Endothelial cell of umbilical vein (primary cell): ENCODE measurements at places on chromosomes 7 and 10. TPM values are rescaled to one million over a fixed set of nuclear protein-coding genes. Genes with fewer than 3 reads are reported as not detected.

DNA2 gene
- total RNA-seq, result 18.1 and 18.2 TPM in 2 replicates

IRF5 gene
- total RNA-seq, result 0.31 and 1.5 TPM in 2 replicates

CDHR3 gene
- total RNA-seq, result 2.3 and 3.9 TPM in 2 replicates

TMEM236 gene
- 0.24 TPM in 1 of 2 replicates, not detected in the other for total RNA-seq

CCT6A gene
- total RNA-seq, result 210 and 221 TPM in 2 replicates

CLCN1 gene
- not detected in 2 replicates for total RNA-seq

PGAM2 gene
- total RNA-seq, result not detected in 2 replicates

ANXA8 gene
- not detected in 2 replicates for total RNA-seq

CCL24 gene
- total RNA-seq, result not detected in 2 replicates

CDNF gene
- 0.58 and 0.99 TPM in 2 replicates for total RNA-seq

GNG11 gene
- 208 and 215 TPM in 2 replicates for total RNA-seq

DNAJC30 gene
- 10.4 and 11.9 TPM in 2 replicates for total RNA-seq

STEAP4 gene
- not detected in 2 replicates for total RNA-seq

PNLIP gene
- total RNA-seq, result not detected in 2 replicates

MKX gene
- not detected in 2 replicates for total RNA-seq

LAMB4 gene
- total RNA-seq, result 0.20 and 0.72 TPM in 2 replicates

NODAL gene
- not detected in 2 replicates for total RNA-seq

NIPSNAP2 gene
- total RNA-seq, result 50.5 and 53.6 TPM in 2 replicates

HOXA5 gene
- 18.8 and 21.4 TPM in 2 replicates for total RNA-seq

TUBB8 gene
- not detected in 2 replicates for total RNA-seq

NPTX2 gene
- total RNA-seq, result 0.42 and 0.53 TPM in 2 replicates

C10orf67 gene
- total RNA-seq, result not detected in 2 replicates

CRYGN gene
- total RNA-seq, result not detected in 2 replicates

CYP3A7 gene
- total RNA-seq, result not detected in 2 replicates

CLDN4 gene
- 0.13 and 0.25 TPM in 2 replicates for total RNA-seq

COL13A1 gene
- total RNA-seq, result 26.7 and 47.5 TPM in 2 replicates

CALHM1 gene
- total RNA-seq, result not detected in 2 replicates

STAMBPL1 gene
- 1.0 and 1.8 TPM in 2 replicates for total RNA-seq

METTL27 gene
- 1.2 and 10.8 TPM in 2 replicates for total RNA-seq

C10orf90 gene
- not detected in 2 replicates for total RNA-seq

CPXM2 gene
- total RNA-seq, result 0.42 and 2.7 TPM in 2 replicates

TFPI2 gene
- 33.1 and 65.9 TPM in 2 replicates for total RNA-seq

PODXL gene
- 156 and 264 TPM in 2 replicates for total RNA-seq

CCDC172 gene
- not detected in 2 replicates for total RNA-seq

SPAG6 gene
- not detected in 2 replicates for total RNA-seq

ITIH2 gene
- not detected in 2 replicates for total RNA-seq

CYP26C1 gene
- total RNA-seq, result 2.0 and 3.0 TPM in 2 replicates

DCLRE1C gene
- total RNA-seq, result 11.0 and 15.8 TPM in 2 replicates

TEX47 gene
- total RNA-seq, result not detected in 2 replicates

ASIC3 gene
- 0.69 and 1.4 TPM in 2 replicates for total RNA-seq
